ENCODE measurements at places on chromosomes 4 and X.

DNA sequence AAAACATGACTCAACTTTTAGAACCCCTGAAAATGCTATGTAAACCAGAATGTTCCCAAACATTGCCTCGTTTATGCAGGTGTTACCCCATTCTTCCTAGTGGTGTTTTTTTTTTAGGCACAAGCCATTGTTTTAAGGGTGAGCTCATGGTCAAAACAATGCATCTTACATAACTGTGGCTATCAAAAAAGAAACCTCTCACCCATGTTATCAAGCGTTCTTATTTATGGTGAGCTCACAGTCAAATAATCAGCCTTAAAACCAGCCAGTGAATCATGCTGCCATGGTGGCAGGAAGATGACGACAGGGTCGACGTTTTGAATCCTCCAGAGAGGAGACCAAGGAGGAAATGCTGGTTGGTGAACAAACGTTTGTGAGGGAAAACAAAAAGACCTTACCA, 195.2 kb downstream of the KDR start:
- DNase-seq = no peak

GRCh38 chr4:30718021-30718542, 2.1 kb upstream of the PCDH7 start:
- no peak for DNase-seq

DNA sequence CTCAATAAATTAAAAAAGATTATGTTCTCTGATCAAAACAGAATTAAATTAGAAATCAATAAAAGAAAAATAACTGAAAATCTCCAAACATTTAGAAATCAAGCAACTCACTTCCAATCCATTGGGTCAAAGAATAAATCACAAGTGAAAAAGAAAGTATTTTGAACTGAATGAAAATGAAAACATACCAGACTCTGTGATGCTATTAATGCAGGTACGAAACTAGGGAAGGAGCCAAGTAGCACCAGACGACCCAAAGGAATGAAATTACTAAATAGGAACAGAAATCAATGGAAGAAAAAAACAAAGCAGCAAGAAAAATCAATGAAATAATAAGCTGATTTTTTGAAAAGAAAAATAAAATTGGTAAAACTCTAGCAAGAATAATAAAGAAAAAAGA, 15.4 kb downstream of the CCDC110 start:
- no peak for DNase-seq

DNA sequence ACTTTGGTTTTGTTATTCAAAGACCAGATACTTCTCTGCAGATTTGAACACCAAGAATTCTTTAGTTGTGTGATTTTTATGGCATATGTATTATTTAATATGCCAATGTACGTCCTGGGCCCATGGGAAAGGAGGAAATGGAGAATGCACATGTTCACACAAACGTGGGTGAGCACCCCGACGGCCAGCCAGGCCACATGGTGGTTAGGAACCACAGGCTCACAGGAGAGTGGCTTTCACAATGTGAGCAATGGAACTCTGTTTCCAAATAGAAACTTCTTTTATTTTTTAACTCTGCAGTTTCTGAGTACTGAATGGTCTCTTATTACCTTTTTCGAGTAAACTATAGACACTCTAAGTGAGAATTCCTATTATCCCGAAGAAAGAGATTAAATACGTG, 58.0 kb upstream of the UNC5C start:
- no peak for DNase-seq

GRCh38 chrX:15043538-15043937, 170.3 kb downstream of the MOSPD2 start:
- DNase-seq = no peak

DNA sequence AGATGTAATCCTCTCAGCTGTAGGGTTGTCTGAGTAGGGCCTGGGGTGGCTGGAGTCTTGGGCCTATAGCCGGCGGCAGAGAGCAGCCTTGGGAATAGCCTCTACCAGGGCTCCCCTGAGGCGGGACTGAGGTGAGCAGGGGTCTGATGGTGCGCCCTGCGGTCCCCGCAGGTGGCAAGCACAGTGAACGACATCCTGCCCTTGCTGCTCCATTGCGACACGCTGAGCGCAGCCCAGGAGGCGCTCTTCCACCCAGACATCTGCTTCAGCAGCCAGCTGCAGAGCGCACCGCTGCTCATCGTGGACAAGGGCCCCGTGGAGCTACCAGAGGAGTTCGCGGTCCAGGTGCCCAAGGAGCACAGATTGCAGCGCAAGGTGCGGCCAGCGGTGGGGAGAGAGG, 317.0 kb downstream of the ADGRL3 start:
- DNase-seq = no peak

GRCh38 chr4:10491401-10491800, 34.2 kb upstream of the ZNF518B start:
- no peak for DNase-seq

- DNase-seq = no peak
Measured at GRCh38 chr4:56880572-56880971, 27.1 kb upstream of the REST start.

DNA sequence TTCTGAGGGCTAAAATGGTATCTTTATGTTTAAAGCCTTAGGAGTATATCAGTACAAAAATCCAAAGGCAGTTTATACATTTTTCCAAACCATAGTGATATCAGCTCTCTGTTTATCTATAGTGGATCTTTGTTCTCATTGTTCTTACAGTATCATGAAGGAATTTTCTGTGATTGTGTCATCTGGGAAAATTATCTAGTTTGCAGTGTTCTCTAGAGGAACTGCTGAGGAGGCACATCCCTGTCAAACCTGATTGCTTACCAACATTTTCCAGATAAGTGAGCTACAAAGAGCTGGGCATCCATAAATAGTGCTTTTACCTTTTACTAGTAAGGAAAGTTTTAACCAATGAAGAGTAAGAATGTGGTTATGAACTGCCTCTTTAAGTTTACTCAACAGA, 44.9 kb upstream of the SLC25A31 start:
- DNase-seq = no peak

DNA sequence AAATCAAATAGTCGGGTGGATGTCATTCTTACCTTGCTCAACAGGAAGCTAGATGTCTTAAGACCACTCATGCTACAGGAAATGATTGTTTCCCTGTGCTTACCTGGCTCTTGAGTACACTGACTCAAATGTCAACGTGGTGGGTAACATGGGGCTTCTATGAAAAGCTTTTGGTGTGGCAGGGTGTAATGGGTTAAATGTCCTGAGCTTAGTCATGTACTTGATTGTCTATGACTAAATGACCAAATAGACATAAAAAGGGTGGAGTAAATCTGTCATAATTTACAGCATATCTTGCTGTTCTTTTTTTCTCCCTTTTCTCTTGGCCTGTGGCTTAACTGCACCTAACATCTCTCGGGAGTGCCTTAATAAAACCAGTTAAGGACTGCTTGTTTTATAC, 44.9 kb downstream of the CCNG2 start:
- no peak for DNase-seq

- no peak for DNase-seq
Measured at GRCh38 chrX:11188664-11189063, 77.5 kb downstream of the HCCS start.

DNA sequence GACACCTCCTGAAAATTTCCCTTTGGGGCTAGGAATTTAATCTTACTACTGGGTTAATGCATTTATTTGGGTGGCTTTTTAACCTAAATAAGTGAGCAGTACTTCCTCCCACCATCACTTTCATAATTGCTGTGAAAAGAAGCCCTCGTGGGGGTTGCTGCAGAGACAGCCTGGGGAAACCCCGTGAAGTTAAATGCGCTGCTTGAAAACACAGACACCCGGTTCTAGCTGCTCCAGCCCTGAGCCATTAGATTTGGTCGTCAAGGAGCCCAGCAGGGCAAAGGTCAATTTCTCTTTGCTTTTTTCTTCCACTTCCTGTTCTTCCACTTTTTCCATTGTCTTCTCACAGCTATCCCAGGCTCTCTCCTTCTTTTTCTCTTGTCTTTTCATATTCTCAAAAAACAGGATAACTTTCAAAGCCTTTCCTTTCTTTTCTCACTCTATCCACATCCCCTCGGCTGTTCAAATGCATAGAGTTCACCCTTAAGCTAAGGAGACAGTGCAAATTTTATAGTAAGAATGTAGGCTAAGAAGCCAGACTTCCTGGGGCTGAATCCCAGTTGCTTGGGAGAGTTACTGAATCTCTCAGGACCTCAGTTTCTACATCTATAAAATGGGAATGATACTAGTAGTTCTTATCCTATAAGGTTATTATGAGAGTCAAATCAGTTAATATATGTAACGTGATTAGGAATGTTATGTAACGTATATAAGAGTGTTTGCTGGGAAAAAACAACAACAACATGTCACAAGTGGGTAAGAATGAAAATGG, 91.5 kb upstream of the ZNF827 start:
- DNase-seq = no peak

DNA sequence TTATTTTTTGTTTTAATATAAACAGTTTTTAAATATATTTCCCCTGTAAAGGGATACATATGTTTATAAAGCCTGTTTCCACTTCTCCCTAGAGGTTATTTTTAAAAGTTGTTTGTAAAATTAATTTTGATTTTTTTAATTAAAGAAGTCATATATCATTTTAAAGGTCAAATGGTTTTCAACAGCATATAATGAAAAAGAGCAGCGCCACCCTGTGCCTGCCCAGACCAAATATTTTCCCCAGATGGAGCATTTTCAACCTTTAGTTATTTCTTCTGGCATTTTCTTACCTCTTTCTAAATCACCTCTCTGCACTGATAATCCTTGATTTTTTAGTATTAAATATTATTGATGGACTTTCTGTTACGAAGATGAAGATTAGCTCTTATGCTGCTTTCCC, 21.0 kb downstream of the MSX1 start:
- DNase-seq = no peak

Measured in activated T-helper 1 cell treated with anti-CD3 and anti-CD28 coated beads, Interleukin-2, amount 50 U/mL, for 16 hours (primary cell).